ENCODE measurements at places on chromosomes 7 and 10. TPM values are rescaled to one million over a fixed set of nuclear protein-coding genes. Genes with fewer than 3 reads are reported as not detected.

DNA sequence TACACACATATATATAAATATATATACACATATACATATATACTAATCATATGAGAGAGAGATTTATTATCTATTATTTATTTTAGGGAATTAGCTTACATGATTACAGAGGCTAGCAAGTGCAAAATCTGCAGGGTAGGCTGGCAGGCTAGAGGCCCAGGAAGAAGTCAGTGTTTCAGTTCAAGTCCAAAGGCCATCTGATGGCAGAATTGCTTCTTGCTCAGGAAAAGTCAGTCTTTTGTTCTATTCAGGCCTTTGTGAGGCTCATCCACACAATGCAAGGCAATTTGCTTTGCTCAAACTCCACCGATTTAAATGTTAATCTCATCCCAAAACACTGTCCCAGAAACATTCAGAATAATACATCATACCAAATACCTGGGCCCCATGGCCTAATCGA, 2.6 kb upstream of the C10orf120 start:
- no peak for DNase-seq

SLC13A1 gene
- total RNA-seq: not detected

GPR146 gene
- 3.4 TPM for total RNA-seq

TEX36 gene
- total RNA-seq: not detected

GRCh38 chr7:114086537-114086913, 167.7 kb upstream of the PPP1R3A start:
- no peak for DNase-seq

BET1 gene
- total RNA-seq: 76.4 TPM

DNA sequence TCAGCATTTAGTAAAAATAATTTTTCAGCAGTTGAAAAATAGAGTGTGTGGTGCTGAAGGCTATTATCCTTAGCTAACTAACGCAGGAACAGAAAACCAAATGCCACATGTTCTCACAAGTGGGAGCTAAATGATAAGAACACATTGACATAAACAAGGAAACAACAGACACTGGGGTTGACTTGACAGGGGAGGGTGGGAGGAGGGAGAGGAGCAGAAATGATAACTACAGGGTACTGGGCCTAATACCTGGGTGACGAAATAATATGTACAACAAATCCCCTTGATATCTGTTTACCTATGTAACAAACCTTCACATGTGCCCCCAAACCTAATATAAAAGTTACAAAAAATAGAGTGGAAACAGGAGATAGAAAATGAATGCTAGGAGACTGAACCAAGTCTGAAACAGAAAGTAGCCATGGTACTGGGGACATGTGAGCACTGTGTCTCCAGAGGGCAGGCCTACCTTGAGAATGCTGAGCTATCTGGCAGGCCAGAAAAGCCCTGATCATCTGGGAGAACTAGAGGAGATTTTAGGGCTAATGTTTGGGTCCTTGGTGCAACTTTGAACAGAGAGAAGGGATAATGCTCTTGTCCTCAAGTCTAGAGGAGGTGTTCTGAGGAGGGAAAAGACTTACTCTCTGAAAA, 4.7 kb upstream of the EFCAB10 start:
- no peak for DNase-seq

DNA sequence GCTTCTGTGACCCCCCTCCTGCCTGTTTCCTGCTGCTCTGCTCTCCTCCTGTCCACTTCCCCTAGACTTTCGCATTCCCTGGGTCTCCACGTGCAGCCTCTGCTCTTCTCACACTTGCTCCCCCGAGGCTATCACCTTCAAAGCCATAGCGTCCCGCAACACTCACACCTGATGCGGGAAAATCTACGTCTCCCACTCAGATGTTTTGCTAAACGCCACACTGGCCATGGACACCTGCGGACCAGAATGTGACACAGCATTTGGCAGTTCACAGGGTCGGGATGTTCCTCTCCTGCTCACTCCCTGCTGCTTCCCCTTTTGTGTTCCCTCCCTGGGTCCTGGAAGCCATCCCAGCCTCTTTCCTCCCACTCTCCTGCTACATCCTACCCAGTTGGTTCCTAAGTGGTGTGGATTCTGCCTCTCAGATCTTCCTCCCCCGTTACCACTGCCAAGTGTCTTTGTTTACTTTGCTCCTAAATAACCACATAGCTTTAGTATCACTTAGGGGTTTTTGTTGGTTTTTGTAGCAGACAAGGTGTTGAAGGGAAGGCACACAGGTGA, 33.7 kb upstream of the RBM33 start:
- no peak for DNase-seq

- DNase-seq: no peak
Observed at GRCh38 chr10:103733045-103733419, 122.3 kb downstream of the SH3PXD2A start.

GRCh38 chr10:132587175-132587574, 49.6 kb downstream of the INPP5A start:
- DNase-seq: no peak

Measured in H4 (cell line).